Natural killer cell (primary cell): ENCODE measurements at places on chromosomes 3 and 15. TPM values are rescaled to one million over a fixed set of nuclear protein-coding genes. Genes with fewer than 3 reads are reported as not detected.

- DNase-seq: no peak
- H3K4me3 ChIP-seq: no peak overlapping the region
- H3K4me1 ChIP-seq: no peaks in the 10 kb centered on the region
- no peaks in the 10 kb centered on the region for H3K27me3 ChIP-seq
Observed at GRCh38 chr3:149933858-149934257, 36.8 kb downstream of the PFN2 start.

GOLGA6L10 gene
- total RNA-seq: 1.2 TPM

GRCh38 chr3:42101048-42101447, 9.9 kb downstream of the TRAK1 start:
- H3K4me3 ChIP-seq: no peak overlapping the region
- no peak overlapping the region for H3K27ac ChIP-seq
- no peak for DNase-seq
- H3K4me1 ChIP-seq: no peaks in the 10 kb centered on the region
- H3K36me3 ChIP-seq: no peaks in the 10 kb centered on the region

GRCh38 chr3:161171113-161171512, 50.0 kb upstream of the NMD3 start:
- H3K36me3 ChIP-seq: no peaks in the 10 kb centered on the region
- no peak for DNase-seq
- no peak overlapping the region for H3K27ac ChIP-seq
- H3K4me3 ChIP-seq: no peak overlapping the region
- no peaks in the 10 kb centered on the region for H3K27me3 ChIP-seq

ANKRD63 gene
- not detected for total RNA-seq

DNA sequence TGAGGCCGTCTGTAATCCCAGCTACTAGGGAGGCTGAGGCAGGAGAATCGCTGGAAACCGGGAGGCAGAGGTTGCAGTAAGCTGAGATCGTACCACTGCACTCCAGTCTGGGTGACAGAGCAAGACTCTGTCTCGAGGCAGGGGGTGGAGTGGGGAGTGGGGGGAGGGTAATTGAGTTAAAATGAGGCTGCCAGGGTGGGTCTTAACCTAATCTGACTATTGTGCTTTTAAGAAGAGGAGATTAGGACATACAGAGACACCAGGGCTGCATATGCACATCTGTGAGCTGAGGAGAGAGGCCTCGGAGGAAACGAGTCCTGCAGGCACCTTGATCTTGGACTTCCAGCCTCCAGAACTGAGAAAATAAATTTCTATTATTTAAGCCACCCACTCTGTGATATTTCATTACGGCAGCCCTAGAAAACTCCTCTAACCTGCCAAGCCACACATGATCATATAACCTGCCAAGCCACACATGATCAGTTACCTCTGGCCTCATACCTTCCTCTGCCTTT, 197.0 kb downstream of the THSD4 start:
- no peaks in the 10 kb centered on the region for H3K27me3 ChIP-seq
- no peak overlapping the region for H3K4me3 ChIP-seq
- no peaks in the 10 kb centered on the region for H3K36me3 ChIP-seq

DNA sequence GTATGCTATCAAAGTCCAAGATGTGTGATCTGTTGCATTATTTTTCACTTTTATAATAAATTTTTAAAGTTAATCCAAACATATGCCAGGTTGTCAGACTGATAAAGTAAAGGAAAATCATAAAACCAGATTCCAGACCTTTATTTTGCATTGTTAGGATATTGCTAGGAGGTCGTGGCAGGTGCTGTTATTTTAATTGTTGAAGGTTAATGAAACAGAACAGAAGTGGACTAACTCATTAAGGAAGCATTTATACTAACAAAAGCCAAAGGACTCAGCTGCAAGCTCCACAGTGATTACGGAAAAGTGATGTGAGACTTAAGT, 63.1 kb downstream of the DCLK3 start:
- H3K27ac ChIP-seq: no peak overlapping the region
- no peaks in the 10 kb centered on the region for H3K36me3 ChIP-seq
- no peaks in the 10 kb centered on the region for H3K27me3 ChIP-seq

ANKUB1 gene
- total RNA-seq: not detected
